ENCODE measurements at places on chromosomes 4 and X.
A peak's percentile ranks its signal among the peaks of the same experiment; 100 is the strongest.

- no peak for DNase-seq
Measured at GRCh38 chr4:39233783-39234182, 51.5 kb downstream of the WDR19 start.

DNA sequence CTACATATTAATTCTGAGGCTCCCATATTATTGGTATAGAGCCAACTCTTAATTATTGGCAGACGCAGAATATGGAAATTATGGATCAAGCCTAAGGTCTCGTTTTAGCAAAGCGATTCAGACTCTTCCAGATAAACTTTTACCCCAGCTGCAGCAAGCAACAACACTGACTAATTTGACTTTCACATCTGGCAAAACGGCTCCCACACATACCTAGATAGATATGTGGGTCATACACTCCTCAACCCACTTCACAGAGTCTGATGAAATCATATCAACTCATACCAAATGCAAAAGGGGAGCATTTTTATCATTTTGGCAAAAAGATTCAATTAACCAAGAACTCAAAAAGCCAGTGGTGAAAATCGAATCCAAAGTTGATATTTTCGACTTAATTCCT, 36.3 kb upstream of the KDR start:
- no peak for DNase-seq

- DNase-seq = no peak
Measured at GRCh38 chr4:89704651-89705395, 132.1 kb downstream of the SNCA start.

GRCh38 chr4:184907216-184907615, 81.4 kb upstream of the ACSL1 start:
- DNase-seq = no peak

GRCh38 chr4:70714079-70714887, 7.5 kb upstream of the RUFY3 start:
- no peak for DNase-seq

GRCh38 chr4:3307891-3308575, 15.2 kb downstream of the RGS12 start:
- no peak for DNase-seq

DNA sequence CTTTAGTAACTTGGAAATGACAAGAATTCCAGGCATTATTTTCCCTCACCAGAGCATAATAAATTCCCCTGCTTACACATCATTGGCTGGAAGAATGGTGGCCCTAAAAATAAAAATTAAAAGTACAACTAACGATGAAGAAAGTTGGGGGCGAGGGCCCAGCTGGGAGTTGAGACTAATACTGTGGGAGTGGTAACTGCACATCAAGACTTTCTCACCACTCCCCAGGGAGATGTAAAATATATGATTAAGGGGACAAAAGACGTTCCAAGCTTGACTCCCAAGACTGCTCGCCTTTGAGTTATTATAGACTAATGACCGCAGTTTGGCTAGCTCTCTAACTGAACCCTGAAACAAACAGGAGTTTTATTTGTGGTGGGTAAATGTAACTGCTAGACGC, 30.0 kb downstream of the SMIM31 start:
- no peak for DNase-seq

DNA sequence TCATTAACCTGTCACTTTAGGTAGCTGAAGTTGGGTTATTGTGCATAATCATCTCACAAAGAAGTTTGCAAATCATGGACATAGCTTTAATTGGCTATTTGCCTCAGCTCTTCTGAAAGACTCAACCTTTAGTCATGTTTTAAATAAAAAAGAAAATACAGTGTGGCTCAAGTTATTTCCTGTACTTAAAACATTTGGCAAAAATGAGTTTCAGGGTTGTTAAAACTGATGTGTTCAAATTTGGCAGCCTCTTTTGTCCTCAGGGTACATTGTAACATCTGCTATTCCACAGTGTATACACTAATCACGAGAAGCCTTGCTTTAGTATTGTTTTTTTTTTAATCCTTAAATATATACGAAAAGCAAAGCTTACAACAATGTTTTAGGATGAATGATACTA, 31.5 kb upstream of the HPGD start:
- no peak for DNase-seq

DNA sequence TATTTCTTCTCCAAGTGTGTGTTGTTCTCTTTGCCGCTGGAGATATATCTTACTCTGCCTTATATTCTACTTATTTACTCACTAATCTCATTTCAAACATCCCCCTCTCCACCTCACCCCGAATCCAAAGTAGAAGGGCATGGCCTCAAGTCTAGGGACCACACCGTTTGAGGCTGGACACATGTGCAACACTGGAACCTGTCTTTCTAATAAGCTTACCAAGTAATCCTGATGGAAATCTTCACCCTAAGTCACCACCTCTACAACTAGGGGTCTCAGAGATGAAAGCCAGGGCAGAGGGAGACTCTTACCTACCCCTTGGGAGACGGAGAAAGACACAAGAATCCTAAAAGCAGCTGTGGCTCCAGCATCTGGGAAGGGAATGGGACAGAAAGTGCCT, 6.0 kb downstream of the PROM1 start:
- DNase-seq = no peak

- DNase-seq = no peak
Measured at GRCh38 chrX:15522464-15522863, 21.9 kb downstream of the BMX start.

DNA sequence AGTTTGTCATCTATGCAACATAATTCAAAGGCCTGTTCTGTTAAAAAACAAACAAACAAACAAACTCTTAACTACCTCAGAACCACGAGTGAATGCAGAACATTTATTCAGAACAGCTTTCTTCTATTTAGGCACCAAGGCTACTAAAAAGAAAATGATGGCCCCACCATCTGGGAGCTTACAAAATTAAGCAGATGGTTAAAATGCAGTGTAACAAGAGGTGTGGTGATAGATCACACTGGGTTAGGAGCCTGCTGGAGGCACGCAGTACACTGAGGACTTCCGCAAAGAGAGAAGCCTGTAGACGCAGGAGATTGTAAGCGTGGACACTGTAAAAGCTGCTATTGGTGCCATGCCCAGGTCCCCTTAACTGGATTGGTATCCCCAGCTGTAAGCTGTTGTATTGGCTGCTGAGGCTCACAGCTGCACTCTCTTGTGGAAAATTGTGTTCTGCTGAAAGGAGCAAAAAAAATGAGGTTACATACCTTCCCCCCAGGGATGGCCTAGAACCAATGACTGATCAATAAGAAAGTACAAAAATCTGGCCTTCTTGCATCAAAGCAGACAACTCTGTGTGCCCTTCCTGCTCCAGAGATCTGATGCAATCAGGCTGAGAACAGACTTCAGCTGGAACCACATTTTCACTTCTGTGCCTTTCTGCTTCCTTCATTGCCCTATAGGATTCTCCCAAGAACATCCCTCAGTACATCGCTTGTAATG, 60.0 kb downstream of the SHROOM3 start:
- DNase-seq = no peak

DNA sequence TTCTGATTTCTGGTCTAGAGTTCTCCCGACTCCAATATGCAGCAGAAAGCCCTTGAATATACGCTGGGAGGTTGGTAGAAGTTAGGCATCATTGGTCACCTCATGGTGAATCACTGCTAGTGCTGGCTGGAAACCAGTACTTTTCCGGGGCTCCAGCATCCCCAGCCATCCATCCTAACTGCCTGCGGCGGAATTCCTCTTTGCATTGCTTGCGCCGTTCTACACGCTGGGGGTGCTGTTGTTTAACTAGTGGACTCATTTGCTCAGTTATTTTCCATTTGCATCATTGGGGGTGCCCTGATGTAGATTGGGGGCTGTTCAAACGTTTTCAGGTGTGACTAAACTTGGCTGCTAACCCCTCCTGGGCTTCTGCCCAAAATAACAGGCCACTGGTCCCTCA, 23.3 kb upstream of the GPR50 start:
- DNase-seq = no peak

- no peak for DNase-seq
Measured at GRCh38 chr4:144868309-144868708, 222.4 kb downstream of the HHIP start.

DNA sequence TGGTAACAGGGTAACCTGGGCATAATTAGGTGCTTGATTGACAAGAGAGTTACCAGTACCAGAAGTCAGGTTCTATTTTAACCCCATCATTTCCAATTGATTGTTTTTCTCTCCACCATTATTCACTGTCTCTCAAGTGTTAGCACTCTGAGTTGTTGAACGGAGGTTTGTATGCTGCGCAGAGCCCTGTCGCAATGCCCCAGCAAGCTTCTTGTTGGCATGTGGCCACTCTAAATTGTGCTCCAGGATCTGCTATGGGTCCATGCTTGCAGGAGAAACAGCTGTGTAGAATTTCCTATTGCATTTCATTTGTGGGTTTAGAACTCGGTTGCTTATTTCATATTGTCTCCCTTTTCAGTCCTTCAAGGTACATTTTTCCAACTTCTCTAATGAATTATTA, 98.2 kb downstream of the KLHL8 start:
- no peak for DNase-seq

DNA sequence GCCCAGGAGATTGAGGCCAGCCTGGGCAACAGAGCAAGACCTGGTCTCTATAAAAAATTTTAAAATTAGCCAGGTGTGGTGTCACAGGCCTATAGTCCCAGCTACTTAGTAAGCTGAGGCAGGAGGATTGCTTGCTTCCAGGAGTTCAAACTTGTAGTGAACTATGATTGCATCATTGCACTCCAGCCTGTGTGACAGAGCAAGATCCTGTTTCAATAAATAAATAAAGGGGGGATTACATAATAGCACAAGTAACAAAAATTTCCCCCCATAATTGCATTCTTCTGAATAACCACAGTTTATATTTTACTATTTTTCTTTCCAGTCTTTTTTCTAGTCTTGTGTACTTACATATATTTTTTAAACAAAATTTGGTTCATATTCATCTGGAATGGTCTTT, 135.6 kb downstream of the CHIC2 start:
- DNase-seq = no peak

- DNase-seq = no peak
Measured at GRCh38 chr4:3288571-3289094, 4.2 kb upstream of the RGS12 start.

- DNase-seq = no peak
Measured at GRCh38 chrX:19555236-19555635, 39.9 kb upstream of the MAP3K15 start.

DNA sequence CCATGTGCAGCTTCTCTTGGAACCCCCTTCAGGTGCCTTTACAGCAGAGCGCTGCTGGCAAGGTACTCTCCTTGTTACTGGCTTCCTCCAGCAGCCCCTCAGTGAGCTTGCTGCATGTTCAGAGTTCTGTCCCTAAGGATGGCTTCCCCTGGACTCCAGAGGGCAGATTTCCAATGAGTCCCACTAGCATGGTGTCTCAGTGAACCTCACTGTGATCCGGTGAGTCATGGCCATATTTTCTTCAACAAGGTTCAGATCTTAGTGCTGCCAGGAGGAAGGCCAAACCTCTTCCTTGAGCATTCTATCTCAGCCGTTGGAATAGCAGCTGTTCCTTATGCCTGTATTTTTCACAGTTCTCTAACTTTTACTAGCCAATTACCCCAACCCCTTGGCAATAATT, 98.8 kb downstream of the CASK start:
- no peak for DNase-seq

GRCh38 chrX:105876658-105877057, 54.3 kb downstream of the NRK start:
- no peak for DNase-seq

DNA sequence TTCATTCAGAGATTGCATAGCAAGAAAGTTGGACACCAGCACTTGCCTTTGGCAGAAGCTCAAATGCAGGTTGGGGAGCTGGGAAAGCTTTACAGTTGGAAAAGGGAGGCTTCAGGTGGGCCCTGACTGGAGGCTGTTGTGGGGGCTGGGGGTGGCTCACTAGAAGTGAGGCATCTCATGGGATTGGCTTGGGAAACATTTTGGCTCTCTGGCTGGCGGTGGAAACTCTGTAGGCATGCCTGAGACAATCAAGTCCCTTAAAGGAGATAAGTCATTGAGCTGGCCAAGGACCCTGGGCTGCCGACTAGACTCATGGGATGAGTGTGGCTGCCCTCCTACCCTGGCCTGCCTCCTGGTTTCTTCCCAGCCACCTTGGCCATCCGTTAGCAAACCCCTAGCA, 31.4 kb upstream of the STS start:
- no peak for DNase-seq

- DNase-seq = no peak
Measured at GRCh38 chr4:67765401-67765800, 11.2 kb upstream of the GNRHR start.

- no peak for DNase-seq
Measured at GRCh38 chrX:119249891-119250290, 13.8 kb downstream of the PGRMC1 start.

- peak; percentile 61 for DNase-seq
Measured at GRCh38 chrX:130120746-130121504, 10.6 kb upstream of the ELF4 start.

All from activated T-cell treated with anti-CD3 and anti-CD28 coated beads, Interleukin-2, amount 50 U/mL, for 4 hours (primary cell).